Heart left ventricle (tissue), 16 donors: ENCODE measurements at places on chromosomes 12 and 14. TPM values are rescaled to one million over a fixed set of nuclear protein-coding genes. Genes with fewer than 3 reads are reported as not detected.
A peak's percentile ranks its signal among the peaks of the same experiment; 100 is the strongest.

PLXNC1 gene
- total RNA-seq: 18.4 TPM

TSPAN8 gene
- not detected for total RNA-seq

IL23A gene
- total RNA-seq: not detected

FAM186B gene
- 0.48 TPM for total RNA-seq

PIWIL1 gene
- not detected for total RNA-seq

- no peak overlapping the region for H3K27ac ChIP-seq
- H3K27me3 ChIP-seq: no peaks in the 10 kb centered on the region
- H3K36me3 ChIP-seq: no peaks in the 10 kb centered on the region
- no peaks in the 10 kb centered on the region for H3K4me1 ChIP-seq
Observed at GRCh38 chr12:31205054-31205453, 120.9 kb downstream of the SINHCAF start.

- DNase-seq: no peak
- peak overlapping the region; percentile 90 for H3K27ac ChIP-seq
Observed at GRCh38 chr14:23556700-23557440, 799 bp downstream of the THTPA start.

GRCh38 chr12:72288911-72289310 lies 16.7 kb downstream of the TRHDE start:
- no peak for DNase-seq
- no peaks in the 10 kb centered on the region for H3K27me3 ChIP-seq
- H3K4me3 ChIP-seq: no peak overlapping the region

DNA sequence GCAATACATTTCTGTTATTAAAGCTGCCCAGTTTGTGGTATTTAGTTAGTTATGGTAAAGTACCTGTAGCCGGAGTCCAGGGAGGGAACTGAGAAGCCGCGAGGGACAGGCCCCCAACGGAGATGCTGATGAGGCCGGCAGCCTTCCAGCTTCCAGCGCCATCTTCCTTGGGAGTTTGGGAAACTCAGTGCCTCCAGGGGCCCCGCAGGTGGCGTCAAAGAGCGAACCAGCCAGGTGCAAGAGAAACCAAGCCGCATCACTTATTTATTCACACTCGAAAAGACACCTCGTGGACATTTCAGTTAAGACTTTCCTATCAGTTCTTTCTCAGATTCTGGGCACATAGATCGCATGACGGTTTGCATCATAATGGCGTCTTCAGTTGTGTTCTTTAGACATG lies 216.6 kb downstream of the GLT1D1 start:
- H3K4me3 ChIP-seq: no peak overlapping the region
- no peak for DNase-seq
- no peak overlapping the region for H3K27ac ChIP-seq
- H3K4me1 ChIP-seq: no peaks in the 10 kb centered on the region

- no peaks in the 10 kb centered on the region for H3K36me3 ChIP-seq
- peaks cover 50% of the 10 kb centered on the region for H3K27me3 ChIP-seq
- H3K27ac ChIP-seq: no peak overlapping the region
Observed at GRCh38 chr14:99245564-99246511, 26.2 kb downstream of the BCL11B start.

GRCh38 chr14:89521988-89522387 lies 105.0 kb upstream of the FOXN3 start:
- no peaks in the 10 kb centered on the region for H3K4me1 ChIP-seq
- no peaks in the 10 kb centered on the region for H3K27me3 ChIP-seq
- DNase-seq: no peak
- H3K36me3 ChIP-seq: no peaks in the 10 kb centered on the region
- H3K4me3 ChIP-seq: no peak overlapping the region
- no peak overlapping the region for H3K27ac ChIP-seq

- peaks cover 10% of the 10 kb centered on the region for H3K36me3 ChIP-seq
- H3K27ac ChIP-seq: peak overlapping the region; percentile 97
- DNase-seq: no peak
- peak overlapping the region; percentile 72 for H3K4me3 ChIP-seq
Observed at GRCh38 chr14:21384494-21384851, 654 bp upstream of the SUPT16H start.

GRCh38 chr14:48553443-48553842 lies 878.0 kb upstream of the MDGA2 start:
- H3K36me3 ChIP-seq: no peaks in the 10 kb centered on the region
- no peak for DNase-seq

GRCh38 chr12:25655702-25656101 lies 102.6 kb upstream of the LMNTD1 start:
- no peaks in the 10 kb centered on the region for H3K4me1 ChIP-seq
- no peak overlapping the region for H3K4me3 ChIP-seq
- H3K27me3 ChIP-seq: no peaks in the 10 kb centered on the region
- H3K27ac ChIP-seq: no peak overlapping the region
- no peaks in the 10 kb centered on the region for H3K36me3 ChIP-seq

GRCh38 chr14:105853907-105854599 lies 327.7 kb downstream of the TMEM121 start:
- H3K4me1 ChIP-seq: no peaks in the 10 kb centered on the region
- H3K4me3 ChIP-seq: no peak overlapping the region
- H3K36me3 ChIP-seq: no peaks in the 10 kb centered on the region
- H3K27ac ChIP-seq: no peak overlapping the region
- H3K27me3 ChIP-seq: no peaks in the 10 kb centered on the region

GRCh38 chr12:65325183-65325582 lies 46.7 kb downstream of the MSRB3 start:
- H3K27me3 ChIP-seq: no peaks in the 10 kb centered on the region
- no peaks in the 10 kb centered on the region for H3K36me3 ChIP-seq
- no peaks in the 10 kb centered on the region for H3K4me1 ChIP-seq
- no peak overlapping the region for H3K4me3 ChIP-seq

DNA sequence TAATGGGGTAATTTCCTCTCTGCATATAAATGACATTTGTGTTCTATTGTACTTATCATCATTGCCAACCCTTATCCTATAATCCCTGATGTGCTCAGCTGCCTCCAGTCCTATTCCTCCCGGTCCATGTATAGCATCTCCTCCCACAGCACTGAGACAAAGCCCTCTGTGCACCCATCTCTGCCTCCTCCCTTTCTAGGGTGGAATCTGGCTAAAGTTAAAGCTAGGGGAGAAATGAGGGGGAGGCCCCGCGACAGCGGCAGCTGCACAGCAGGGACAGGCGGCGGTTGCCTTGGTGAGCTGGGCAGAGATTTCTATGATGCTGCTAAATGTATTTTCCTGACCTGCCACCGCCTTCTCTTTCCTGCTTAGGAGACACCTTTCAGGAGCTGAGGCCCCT lies 12.8 kb upstream of the ZDHHC22 start:
- no peaks in the 10 kb centered on the region for H3K36me3 ChIP-seq
- no peak for DNase-seq
- no peak overlapping the region for H3K4me3 ChIP-seq
- H3K27me3 ChIP-seq: peaks cover 4% of the 10 kb centered on the region
- H3K4me1 ChIP-seq: no peaks in the 10 kb centered on the region

DNA sequence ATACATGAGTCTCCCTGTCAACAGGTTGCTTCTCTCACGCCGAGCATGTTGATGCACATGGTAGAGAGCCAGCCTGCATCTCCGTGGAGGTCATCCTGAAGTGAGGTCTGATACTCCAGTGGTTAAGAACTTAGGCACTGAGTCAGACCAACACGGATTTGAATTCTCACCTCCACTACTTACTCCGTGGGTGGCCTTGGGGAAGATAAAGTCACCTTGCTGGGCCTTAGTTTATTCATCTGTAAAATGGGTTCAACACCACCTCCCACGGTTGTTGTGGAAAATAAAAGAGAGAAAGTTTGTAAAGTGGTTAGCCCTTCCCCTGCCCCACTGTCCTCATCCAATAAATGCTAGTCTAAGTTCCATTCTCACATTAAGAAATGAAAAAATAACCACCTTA lies 408.9 kb downstream of the MED13L start:
- H3K4me1 ChIP-seq: no peaks in the 10 kb centered on the region
- no peak overlapping the region for H3K4me3 ChIP-seq
- H3K27me3 ChIP-seq: no peaks in the 10 kb centered on the region
- H3K36me3 ChIP-seq: no peaks in the 10 kb centered on the region
- DNase-seq: no peak

DNA sequence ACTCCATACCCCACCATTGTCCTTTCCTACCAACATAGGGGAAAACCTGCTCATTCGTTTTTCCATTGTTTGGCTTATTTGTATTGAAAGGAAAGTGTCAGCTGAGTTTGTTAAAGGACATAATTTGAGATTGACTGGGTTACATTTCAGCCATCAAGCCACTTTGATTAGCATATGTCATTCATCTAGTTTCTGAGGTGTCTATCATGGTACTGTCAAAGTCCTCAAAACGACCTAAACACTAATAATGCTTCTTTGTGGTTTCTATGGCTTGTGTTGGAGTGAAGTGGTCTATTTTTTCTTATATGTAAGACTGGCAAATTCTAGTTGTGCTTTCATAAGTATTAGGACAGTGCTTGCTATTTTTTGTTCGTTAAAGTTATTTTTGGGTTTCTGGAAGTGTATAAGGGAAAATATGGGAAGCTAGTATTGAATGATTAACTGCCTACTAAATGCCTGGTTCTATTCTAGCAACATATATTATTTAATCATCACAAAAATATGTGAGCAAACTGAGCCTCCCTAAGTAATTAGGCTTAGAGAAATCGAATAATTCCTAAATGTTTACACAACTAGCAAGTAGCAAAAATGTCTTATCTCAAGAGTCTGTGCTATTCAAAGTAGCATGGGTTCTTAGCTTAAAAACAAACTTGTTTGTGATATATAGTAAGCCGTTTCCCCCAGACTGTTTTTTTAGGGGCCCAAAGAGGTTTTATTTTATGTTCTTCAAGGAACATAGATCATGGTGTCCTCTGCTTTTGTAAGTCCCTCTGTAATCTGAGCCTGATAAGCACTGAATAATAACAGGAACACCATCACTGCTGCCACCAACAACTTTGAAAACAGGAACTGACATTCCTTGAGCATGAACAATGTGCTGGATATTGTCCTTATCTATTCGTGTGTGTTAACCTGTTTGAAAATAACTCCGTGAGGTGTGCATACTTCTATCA lies 67.1 kb downstream of the DERA start:
- H3K36me3 ChIP-seq: no peaks in the 10 kb centered on the region
- H3K4me1 ChIP-seq: peaks cover 18% of the 10 kb centered on the region
- H3K27ac ChIP-seq: peak overlapping the region; percentile 41

GRCh38 chr14:60317609-60318008 lies 68.6 kb downstream of the PPM1A start:
- no peak overlapping the region for H3K27ac ChIP-seq
- H3K36me3 ChIP-seq: no peaks in the 10 kb centered on the region
- H3K27me3 ChIP-seq: no peaks in the 10 kb centered on the region
- H3K4me3 ChIP-seq: no peak overlapping the region
- no peak for DNase-seq

DNA sequence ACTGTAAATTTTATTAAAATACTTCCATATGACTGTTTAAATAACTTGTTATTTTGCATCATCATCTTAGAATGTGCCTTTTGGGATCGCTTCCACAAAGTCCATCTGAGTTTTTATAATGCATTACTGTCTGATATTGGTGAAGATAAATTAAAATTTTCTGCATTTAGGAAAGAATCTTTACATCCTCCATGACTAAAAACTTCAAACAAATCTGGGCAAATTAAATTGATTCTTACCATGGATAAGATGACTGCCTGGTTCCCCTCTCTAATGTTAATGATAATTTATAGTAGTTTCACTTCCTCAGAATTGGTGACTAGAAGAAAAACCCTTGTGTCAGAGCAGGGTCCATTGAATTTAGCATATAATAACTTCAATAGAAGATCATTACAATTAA lies 94.7 kb upstream of the SLC38A4 start:
- no peak overlapping the region for H3K4me3 ChIP-seq
- H3K4me1 ChIP-seq: no peaks in the 10 kb centered on the region
- no peak overlapping the region for H3K27ac ChIP-seq
- H3K27me3 ChIP-seq: no peaks in the 10 kb centered on the region
- H3K36me3 ChIP-seq: no peaks in the 10 kb centered on the region

DNA sequence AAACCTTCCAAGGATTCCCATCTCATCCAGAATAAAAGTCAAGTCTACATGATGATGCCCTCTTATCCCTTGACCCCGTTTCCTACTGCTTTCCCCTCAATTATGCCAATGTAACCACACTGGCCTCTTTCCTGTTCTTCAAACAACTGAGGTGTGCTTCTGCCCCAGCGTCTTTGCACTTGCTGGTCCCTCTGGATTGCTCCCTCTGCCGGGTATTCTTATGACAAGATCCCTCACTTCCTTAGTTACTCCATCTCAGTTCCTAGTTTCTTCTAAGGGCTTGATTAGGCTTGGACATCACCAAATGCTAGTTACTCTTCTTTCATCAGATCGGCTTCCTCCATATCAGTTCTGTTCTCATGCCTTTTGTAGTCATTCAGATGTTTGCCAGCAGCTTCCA lies 32.7 kb upstream of the PELI2 start:
- no peaks in the 10 kb centered on the region for H3K27me3 ChIP-seq
- no peaks in the 10 kb centered on the region for H3K36me3 ChIP-seq
- no peak for DNase-seq
- no peak overlapping the region for H3K27ac ChIP-seq

DNA sequence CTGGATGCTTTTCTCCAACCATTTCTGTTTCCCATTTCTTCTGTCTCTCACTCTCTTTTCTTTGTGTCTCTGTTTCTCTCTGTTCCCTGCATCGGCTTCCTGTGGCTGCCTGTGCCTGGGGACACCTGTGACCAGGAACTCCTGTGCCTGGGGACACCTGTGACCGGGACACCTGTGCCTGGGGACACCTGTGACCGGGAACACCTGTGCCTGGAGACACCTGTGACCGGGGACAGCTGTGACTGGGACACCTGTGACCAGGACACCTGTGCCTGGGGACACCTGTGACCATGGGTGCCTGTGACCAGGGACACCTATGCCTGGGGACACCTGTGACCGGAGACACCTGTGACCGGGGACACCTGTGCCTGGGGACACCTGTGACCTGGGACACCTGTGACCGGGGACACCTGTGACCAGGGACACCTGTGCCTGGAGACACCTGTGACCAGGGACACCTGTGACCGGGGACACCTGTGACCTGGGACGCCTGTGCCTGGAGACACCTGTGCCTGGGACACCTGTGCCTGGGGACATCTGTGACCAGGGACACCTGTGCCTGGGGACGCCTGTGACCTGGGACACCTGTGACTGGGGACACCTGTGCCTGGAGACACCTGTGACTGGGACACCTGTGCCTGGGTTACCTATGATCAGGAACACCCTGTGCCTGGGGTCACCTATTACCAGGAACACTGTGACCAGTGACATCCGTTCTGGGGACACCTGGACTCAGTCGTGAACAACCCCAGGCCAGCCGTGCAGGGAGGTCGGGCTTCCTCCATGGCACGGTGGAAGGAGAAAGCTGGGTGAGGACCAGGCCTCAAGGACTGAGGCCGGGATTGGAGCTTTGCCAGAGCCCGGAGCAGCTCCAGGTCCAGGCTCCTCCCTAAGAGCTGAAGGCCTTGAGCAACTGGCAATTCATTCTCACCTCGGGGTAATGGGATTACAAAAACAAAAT lies 23.4 kb upstream of the FBRSL1 start:
- no peak overlapping the region for H3K4me3 ChIP-seq
- peaks cover 26% of the 10 kb centered on the region for H3K27me3 ChIP-seq
- H3K4me1 ChIP-seq: no peaks in the 10 kb centered on the region
- peak; percentile 13 for DNase-seq

GRCh38 chr12:1888923-1889322 lies 29.5 kb downstream of the CACNA2D4 start:
- no peaks in the 10 kb centered on the region for H3K36me3 ChIP-seq
- H3K27me3 ChIP-seq: no peaks in the 10 kb centered on the region
- H3K4me1 ChIP-seq: no peaks in the 10 kb centered on the region
- no peak overlapping the region for H3K27ac ChIP-seq
- no peak overlapping the region for H3K4me3 ChIP-seq
